Cortex of kidney (tissue), 1 donor: ENCODE measurements at places on chromosomes 7 and 10.

GRCh38 chr10:100333661-100334440 lies 3.8 kb upstream of the PKD2L1 start:
- DNase-seq = no peak

DNA sequence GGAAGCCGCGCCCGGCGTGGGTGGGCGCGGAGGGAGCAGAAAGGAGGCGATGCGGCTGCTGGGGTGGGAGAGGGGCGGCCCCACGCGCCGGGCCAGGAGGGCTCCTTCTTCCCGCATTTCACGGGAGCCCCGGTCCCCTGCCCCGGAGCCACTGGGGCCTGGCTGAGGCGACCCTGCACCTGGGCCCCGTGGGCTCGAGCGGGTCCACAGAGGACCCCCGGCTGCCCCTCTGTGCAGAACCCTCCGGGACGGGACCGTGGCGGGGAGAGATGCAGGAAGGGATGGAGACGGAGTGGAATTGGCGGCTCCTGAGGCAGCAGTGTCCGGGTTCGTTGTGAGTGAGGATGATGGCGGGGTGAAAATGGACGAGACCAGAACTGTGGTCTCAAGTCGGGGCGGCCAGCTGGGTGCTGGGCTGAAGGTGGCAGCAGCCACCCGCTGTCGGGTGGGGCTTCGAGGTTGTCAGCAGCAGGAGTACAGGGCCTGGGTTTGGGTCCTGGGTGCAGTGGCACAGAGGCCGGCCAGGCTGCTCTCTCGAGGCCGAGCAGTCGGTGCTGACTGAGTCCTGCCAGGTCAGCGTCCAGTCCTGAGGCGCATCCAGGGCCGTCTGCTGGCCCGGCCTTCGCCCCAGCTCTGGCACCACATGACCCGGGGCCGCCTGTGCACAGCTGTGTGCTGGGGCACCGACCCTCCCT lies 80.4 kb downstream of the VIPR2 start:
- no peak for DNase-seq

- no peak for DNase-seq
Measured at GRCh38 chr10:88804083-88804812, 1.7 kb downstream of the LIPM start.

DNA sequence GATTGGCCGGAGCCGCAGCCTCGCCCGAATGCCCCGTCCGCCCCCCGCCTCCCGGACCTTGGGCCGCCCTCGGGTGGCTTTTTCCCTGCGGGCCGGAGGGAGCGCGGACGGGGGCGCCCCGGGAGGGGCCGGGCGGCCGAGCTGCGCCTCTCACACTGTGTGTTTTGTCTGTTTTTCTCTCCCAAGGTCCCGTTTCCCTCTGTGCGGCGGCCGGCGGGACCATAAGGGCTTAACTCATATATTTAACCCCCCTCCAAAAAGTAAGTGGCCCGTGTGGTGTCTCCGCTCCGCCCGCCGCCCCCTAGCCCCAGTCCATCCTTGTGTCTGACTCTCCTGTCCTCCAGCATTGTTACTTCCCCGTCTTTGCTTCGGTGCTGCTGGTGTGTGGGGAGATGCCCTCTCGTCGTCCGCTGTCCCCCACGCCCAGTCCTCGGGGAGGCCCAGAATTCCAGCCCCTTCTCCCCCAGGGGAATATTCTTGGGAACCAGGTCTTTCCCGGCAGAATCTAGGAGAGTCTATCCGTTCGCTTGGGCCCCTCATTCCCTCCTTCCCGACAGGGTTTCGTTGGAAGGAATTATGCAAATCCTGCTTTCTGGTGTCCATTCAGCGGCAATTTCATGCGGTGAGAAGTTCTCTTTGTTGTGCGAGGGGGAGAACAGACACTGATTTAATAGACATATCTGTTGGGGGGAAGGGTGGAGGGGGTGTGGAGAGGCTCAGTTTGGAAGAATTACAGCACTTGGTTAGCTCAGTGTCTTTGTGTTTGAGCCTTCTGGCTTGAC lies 1.3 kb downstream of the LCOR start:
- no peak for DNase-seq

GRCh38 chr7:107355616-107356015 lies 114.2 kb upstream of the GPR22 start:
- no peak for DNase-seq

- DNase-seq = no peak
Measured at GRCh38 chr7:32117837-32118236, 47.6 kb upstream of the PDE1C start.

- DNase-seq = no peak
Measured at GRCh38 chr10:85224366-85224940, 896.1 kb downstream of the CCSER2 start.

DNA sequence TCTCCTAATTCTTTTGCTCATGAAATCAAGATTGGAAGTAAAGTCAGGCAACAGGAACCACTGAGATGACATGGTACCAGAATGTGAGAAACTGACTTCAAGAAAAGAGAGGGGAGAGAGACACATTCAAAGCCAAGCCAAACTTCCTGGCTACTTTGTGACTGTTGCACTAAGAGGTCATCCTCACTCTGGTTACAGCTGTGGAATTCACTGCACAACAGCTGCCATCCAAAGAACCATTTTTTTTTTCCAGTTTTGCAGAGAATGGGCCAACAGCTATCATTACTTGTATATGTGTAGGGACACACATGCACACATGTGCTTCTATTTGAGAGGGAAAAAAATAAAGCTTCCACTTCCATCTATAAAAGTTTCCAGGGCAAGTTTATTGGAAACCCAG lies 203.5 kb downstream of the GLI3 start:
- DNase-seq = no peak

- no peak for DNase-seq
Measured at GRCh38 chr7:26188206-26188956, 12.2 kb downstream of the HNRNPA2B1 start.

DNA sequence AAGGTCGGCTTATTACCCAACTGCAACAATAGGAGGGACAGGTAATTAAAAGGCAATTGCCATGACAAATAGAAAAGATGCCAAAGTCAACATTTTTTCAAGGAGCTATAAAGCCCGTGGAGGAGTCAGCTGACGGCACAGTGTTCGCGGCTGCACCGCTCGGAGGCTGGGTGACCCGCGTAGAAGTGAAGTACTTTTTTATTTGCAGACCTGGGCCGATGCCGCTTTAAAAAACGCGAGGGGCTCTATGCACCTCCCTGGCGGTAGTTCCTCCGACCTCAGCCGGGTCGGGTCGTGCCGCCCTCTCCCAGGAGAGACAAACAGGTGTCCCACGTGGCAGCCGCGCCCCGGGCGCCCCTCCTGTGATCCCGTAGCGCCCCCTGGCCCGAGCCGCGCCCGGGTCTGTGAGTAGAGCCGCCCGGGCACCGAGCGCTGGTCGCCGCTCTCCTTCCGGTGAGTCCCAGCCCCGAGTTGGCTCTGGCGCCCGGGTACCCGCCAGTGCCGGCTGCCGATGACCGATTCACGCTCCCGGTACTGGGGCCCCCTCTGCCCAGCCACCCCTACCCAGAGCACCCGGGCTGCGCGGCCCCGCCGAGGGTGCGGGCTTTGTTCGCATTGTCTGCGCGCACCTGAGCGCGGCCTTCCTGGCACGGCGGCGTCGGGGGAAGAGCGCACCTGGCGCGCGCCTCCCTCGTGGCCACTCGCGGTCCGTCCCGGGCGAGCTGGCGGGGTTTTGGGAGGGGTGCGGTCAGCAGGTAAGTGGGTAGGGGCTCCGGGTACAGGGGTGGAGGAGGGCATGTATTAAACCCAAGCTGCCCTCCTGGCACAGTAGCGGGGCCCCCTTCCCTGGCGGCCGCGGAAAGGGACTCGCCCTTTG lies at the start of gene VWA2:
Gene VWA2 (plus strand): TSS at position 138 of the 877 bp plus-strand sequence. CDS start 9,460 bp downstream, outside the sequence.
- DNase-seq = no peak

- DNase-seq = no peak
Measured at GRCh38 chr7:39921506-39922175, 28.4 kb upstream of the CDK13 start.

- DNase-seq = no peak
Measured at GRCh38 chr7:65225422-65226006, 148.1 kb upstream of the ZNF92 start.

DNA sequence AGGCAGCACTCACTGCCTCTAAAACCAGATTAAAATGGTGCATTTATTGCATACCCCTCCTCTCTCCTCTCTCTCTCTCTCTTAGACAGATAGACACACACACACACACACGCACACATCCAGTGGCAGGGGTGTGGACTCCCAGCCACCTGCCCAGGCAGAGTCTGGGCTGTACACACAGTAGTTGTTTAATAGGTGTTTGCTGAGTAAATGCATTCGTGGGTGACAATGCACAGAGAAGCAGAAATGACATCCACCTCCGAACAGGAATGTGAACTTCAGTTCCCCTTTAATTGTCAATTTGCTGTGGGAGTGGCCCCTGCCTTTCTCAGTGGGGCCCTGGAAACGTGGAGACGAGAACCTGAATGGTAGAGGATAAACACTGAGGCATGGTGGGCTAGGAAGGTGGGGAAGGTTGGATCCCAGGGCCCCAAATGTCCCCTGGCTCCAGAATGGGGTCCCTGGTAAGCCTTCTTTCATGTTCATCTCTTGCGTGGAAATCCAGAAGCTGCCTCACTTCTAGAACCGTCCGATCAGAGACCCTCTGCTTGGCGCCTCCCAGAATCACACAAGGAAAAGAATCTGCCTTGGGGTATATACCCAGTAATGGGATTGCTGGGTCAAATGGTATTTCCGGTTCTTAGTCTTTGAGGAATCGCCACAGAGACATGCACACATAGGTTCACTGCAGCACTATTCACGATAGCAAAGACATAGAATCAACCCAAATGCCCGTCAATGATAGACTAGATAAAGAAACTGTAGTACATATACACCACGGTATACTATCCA lies 58.5 kb upstream of the ECHDC3 start:
- no peak for DNase-seq

DNA sequence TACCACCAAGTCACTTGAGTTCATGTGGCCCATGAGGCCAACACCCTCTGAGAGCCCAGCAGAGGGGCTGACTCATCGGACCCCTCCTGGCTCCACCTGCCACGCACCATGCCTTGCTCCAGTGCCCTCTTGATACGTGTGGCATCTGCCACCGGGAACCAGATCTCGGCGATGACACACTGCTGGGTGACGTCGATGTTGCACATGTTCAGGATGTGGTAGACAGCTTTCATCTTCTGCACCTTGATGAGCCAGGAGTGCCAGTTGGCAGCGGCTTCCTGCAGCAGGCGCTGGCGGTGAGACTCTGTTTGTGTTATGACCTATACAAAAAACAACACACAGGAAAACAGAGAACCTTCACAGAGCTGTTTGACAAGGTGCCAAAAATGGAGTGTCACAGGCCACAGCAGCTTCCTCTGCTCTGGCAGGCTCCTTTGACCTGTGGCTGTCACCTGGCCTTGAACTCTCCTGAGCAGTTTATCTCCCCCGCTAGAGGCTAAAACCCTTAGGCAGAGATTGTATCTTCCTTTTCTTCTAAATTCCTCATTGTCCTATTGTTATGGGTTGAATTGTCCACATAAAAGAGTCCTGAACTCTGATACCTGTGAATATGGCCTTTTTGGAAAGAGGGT lies 45.2 kb upstream of the TMEM213 start:
- no peak for DNase-seq

DNA sequence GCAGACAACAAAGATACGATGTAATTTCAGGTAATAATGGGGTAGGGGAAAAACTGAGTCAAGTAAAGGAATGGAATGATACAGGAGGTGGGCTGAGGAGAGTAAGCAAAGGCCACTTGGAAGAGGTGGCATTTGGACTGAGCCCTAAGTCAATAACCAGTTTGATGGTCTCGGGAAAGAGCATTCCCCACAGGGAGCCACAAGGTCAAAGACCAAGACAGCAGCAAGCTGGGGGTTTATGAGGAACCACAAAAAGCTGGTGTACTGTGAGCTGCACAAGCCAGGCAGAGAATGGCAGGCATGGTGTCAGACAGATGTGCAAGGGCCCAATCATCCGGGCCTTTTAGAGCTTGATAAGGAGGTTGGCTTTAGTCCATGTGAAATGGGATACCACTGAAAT lies 98.7 kb downstream of the NOC3L start:
- no peak for DNase-seq

GRCh38 chr7:149872419-149873073 lies 1.2 kb upstream of the ATP6V0E2 start:
- DNase-seq = no peak

GRCh38 chr7:143205560-143206293 lies 16.1 kb upstream of the TAS2R40 start:
- DNase-seq = no peak

- DNase-seq = no peak
Measured at GRCh38 chr10:97168645-97169044, 17.1 kb downstream of the SLIT1 start.

GRCh38 chr7:44645696-44646095 lies 39.3 kb downstream of the OGDH start:
- DNase-seq = no peak

DNA sequence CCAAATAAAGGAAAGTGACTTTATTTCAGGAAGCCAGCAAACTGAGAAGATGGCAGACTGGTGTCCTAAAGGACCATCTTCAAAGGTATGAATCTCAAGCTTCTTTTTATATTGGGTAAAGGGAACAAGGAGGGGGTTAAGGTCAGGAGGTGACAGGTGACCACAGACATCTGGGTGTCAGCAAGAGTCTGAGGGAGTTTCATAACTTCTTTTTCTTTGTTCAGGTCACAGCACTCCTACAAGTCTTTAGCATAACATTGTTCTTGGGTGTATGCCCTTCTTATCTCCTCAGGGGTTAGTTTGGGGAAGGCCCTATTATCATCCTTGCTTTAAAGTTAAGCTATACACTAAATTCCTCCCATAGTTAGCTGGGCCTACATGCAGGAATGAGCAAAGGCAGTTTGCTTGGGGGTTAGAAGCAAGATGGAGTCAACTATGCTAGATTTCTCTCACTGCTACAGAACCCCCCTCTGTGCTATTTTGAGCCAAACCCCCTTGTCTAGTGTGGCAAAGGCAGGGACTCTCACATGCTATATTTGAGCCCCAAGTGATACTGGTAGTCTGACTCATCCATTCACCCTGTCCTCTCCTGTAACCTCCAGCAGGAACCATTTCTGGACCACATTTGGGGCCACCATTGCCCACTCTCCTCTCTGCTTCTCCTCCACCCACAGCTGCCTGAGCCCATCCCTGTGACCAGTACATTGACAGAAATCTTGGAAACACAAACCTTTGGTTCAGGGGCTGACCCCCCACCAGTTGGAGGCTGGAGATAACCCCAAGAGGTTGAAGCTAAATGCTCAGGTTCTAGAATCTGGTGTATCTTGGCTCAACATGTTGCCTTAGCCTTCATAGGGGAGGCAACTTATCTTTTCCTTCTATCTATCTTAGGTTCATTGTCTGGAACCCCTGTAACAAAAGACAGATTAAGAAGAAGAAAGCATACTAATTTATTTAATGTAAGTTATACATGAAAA lies 55.5 kb upstream of the LRGUK start:
- no peak for DNase-seq
